Left lung (tissue), 14 donors: ENCODE measurements at places on chromosomes 3 and 15. TPM values are rescaled to one million over a fixed set of nuclear protein-coding genes. Genes with fewer than 3 reads are reported as not detected.

DNA sequence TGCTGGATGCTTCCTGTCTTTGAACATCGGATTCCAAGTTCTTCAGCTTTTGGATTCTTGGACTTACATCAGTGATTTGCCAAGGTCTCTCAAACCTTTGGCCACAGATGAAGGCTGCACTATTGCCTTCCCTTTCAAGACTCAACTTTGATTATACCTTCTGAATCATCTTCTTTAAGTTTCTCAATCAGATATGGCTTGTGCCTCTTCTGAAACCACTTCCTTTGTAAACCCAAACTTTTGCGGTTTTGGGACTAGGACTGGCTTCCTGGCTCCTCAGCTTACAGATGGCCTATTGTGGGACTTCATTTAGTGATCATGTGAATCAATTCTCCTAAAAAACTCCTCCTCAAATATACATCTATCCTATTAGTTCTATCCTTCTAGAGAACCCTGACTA, 47.1 kb upstream of the CADPS start:
- H3K27me3 ChIP-seq = no peaks in the 10 kb centered on the region
- H3K27ac ChIP-seq = no peak overlapping the region
- DNase-seq = no peak

- no peak for DNase-seq
- H3K4me3 ChIP-seq = no peak overlapping the region
- H3K27me3 ChIP-seq = no peaks in the 10 kb centered on the region
- H3K4me1 ChIP-seq = no peaks in the 10 kb centered on the region
These were observed 9.1 kb upstream of the NEK10 start for GRCh38 chr3:27378331-27378730.

- H3K4me1 ChIP-seq = peaks cover 39% of the 10 kb centered on the region
- no peak for DNase-seq
- H3K27me3 ChIP-seq = no peaks in the 10 kb centered on the region
- peak overlapping the region; percentile 93 for H3K27ac ChIP-seq
These were observed 1.6 kb downstream of the PARP3 start for GRCh38 chr3:51943451-51944391.

DNA sequence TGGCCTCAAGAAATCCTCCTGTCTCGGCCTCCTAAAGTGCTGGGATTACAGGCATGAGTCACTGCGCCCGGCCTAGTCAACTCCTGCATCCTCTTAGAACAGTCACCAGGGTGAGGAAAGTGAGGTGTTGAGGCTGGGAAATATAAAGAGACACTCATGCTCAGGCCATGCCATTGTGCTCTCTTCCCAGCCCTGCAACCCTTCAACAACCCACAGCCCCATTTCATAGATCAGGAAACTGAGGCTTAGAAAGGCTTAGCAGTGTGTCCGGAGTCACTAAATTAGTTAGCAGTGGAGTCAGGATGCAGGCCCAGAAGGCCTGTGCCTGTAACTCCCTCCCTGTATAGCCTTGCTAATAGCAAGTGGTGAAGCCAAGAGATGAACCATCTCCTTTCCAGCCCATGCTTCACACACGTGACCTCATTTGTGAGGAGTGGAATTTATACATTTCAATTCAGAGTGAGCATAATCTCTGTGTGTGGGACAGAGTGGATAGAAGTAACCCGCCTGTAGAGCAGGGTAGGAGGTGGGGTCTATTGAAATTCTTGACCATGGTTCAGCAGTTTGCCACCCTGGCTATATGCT, 51.7 kb upstream of the USP3 start:
- H3K27me3 ChIP-seq = no peaks in the 10 kb centered on the region
- no peak overlapping the region for H3K27ac ChIP-seq
- H3K36me3 ChIP-seq = no peaks in the 10 kb centered on the region
- no peaks in the 10 kb centered on the region for H3K4me1 ChIP-seq

DNA sequence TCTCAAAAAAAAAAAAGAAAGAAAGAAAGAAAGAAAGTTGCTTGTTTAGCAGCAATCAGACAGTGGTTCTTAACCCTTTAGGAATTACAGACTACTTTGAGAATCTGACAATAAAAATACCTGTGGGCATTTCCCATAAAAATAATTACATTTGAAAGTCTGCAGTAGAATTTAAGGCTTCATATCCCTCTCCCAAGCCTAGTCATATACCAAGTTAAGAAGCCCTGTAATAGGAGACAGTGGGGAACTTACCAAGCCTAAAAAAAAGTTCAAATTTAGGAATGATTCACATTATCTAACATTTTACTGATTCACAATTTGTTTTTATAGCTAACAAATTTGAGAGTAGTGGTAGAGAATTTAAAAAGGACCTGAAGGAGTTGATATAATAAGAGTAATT, 47.5 kb downstream of the LRRFIP2 start:
- no peaks in the 10 kb centered on the region for H3K27me3 ChIP-seq
- H3K4me1 ChIP-seq = peaks cover 6% of the 10 kb centered on the region
- no peak for DNase-seq
- no peak overlapping the region for H3K27ac ChIP-seq
- no peak overlapping the region for H3K4me3 ChIP-seq
- H3K36me3 ChIP-seq = no peaks in the 10 kb centered on the region

Gene MRPL3
- total RNA-seq = 76.5 TPM
